ENCODE measurements at places on chromosomes 11 and 22. TPM values are rescaled to one million over a fixed set of nuclear protein-coding genes. Genes with fewer than 3 reads are reported as not detected.
A peak's percentile ranks its signal among the peaks of the same experiment; 100 is the strongest.

IRF7 gene
- 11.3 TPM for total RNA-seq

SUSD2 gene
- total RNA-seq: 3.3 TPM

YDJC gene
- total RNA-seq: 25.0 TPM

OR51B4 gene
- total RNA-seq: not detected

PITPNM1 gene
- 15.0 TPM for total RNA-seq

ARHGEF17 gene
- total RNA-seq: 141 TPM

F2 gene
- total RNA-seq: 0.42 TPM

DNA sequence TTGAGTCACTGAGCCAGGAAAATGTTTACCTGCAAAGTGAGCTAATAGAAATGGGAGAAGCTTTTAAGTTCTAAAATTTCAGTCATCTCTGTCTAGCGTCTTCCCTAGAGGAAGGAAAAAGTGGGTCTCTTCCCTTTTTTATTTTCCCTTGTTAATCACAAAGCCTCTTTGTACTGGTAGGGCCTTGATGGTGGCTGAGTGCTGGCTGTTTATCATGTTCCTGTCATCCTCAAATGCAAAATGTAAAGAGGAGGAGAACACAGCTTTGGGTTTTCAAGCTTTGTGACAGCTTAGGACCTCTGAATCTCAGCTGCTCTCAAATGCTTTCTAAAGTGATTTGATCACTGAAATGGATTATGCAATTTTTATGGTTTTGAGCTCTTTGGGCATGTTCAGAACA is 222.0 kb downstream of the TMEM135 start:
- H3K4me3 ChIP-seq: no peak overlapping the region
- no peaks in the 10 kb centered on the region for H3K36me3 ChIP-seq
- no peaks in the 10 kb centered on the region for H3K27me3 ChIP-seq
- H3K27ac ChIP-seq: no peak overlapping the region
- peaks cover 19% of the 10 kb centered on the region for H3K4me1 ChIP-seq
- DNase-seq: no peak

DNA sequence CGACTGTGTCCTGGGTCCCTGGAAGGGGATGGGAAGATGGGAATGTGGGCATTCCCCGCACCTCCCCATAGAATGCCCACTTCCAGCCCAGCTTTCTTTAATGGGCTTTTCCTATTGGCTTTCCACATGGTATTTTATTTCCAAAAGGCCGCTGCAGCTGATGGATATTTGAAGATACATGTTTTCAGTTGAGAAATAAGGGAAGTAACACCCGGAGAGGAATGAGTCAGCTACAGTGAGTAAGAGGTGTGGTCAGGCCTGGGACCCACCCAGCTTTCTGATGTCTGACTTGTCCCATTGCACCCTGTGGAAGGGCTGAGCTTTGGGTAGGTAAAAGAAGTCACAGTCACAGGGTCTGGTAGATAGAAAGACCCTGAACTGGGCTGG is 476.9 kb downstream of the MIAT start:
- no peak overlapping the region for H3K4me3 ChIP-seq
- no peaks in the 10 kb centered on the region for H3K36me3 ChIP-seq
- no peak overlapping the region for H3K27ac ChIP-seq
- H3K4me1 ChIP-seq: no peaks in the 10 kb centered on the region
- no peak for DNase-seq
- H3K27me3 ChIP-seq: no peaks in the 10 kb centered on the region

DNA sequence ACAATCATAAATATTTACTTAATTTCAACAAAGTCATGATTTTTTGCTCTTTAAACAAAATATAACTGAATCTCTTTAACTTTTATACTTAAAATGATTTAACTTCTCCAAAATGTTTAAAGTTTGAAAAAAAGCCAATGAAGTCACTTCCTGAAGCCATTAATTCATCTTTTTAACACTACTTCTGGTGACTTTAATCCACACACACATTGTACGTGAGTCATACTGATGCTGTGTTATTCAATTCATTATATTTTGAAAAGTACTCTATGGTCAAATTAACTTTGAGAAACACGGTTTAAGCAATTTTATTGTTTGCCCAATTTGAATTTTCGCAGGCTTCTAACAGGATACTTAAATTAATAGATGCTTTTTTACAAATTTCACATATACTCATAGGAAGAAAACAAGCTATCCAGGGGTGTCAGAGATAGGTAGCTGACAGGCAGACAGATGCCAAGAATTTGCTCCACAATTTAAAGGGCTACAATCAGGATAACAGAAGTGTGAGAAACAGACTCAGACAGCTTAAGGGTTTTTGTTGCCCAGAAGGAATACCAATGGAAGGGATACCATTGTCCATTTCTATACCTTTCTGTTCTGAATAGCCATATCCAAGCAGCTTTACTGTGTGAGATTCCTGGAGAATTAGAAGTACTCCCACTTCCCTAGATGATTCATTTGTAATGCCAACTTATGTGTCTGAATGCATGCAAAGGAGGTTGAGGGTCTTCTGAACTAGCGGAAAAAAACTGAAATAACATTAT is 118.4 kb downstream of the RBFOX2 start:
- peak overlapping the region; percentile 59 for H3K27ac ChIP-seq
- H3K4me3 ChIP-seq: no peak overlapping the region
- H3K4me1 ChIP-seq: peaks cover 44% of the 10 kb centered on the region
- no peaks in the 10 kb centered on the region for H3K36me3 ChIP-seq
- DNase-seq: no peak

- H3K4me1 ChIP-seq: peaks cover 21% of the 10 kb centered on the region
- H3K27me3 ChIP-seq: no peaks in the 10 kb centered on the region
- H3K4me3 ChIP-seq: no peak overlapping the region
- DNase-seq: no peak
Measured at GRCh38 chr22:32562401-32562800, 87.8 kb downstream of the FBXO7 start.

GRCh38 chr11:62241095-62241494 is 944 bp upstream of the SCGB1D2 start:
- DNase-seq: no peak
- no peaks in the 10 kb centered on the region for H3K4me1 ChIP-seq
- H3K27me3 ChIP-seq: no peaks in the 10 kb centered on the region
- no peak overlapping the region for H3K4me3 ChIP-seq
- no peak overlapping the region for H3K27ac ChIP-seq

DNA sequence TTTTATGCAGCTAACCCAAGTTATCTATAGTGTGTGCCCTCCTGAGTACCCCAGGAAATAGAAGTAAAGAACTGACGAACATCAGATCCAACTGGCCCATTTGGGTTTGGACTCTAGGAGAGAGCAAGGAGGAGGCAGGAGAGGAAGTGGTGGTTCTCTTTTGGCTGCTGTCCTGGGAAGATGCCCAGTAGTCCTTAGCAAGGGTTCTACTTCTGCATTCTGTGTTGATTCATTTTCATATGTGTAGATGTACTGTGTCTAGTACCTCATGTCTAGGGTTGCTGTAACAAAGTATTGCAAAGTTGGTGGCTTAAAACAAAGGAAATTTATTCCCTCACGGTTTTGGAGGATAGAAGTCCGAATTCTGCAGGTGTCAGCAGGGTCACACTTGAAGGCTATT is 6.6 kb upstream of the MMP27 start:
- DNase-seq: no peak
- H3K36me3 ChIP-seq: no peaks in the 10 kb centered on the region
- H3K27me3 ChIP-seq: no peaks in the 10 kb centered on the region
- no peak overlapping the region for H3K27ac ChIP-seq

GRCh38 chr11:125625630-125626287 is 796 bp downstream of the CHEK1 start:
- H3K27ac ChIP-seq: peak overlapping the region; percentile 90
- no peaks in the 10 kb centered on the region for H3K27me3 ChIP-seq
- peak; percentile 94 for DNase-seq
- H3K4me1 ChIP-seq: peaks cover 26% of the 10 kb centered on the region
- H3K36me3 ChIP-seq: peaks cover 13% of the 10 kb centered on the region
- peak overlapping the region; percentile 67 for H3K4me3 ChIP-seq

GRCh38 chr11:128291835-128292234 is 295.5 kb downstream of the ETS1 start:
- H3K27me3 ChIP-seq: no peaks in the 10 kb centered on the region
- no peak overlapping the region for H3K27ac ChIP-seq
- H3K4me1 ChIP-seq: peaks cover 35% of the 10 kb centered on the region
- no peak for DNase-seq
- no peaks in the 10 kb centered on the region for H3K36me3 ChIP-seq

- H3K27me3 ChIP-seq: no peaks in the 10 kb centered on the region
- H3K36me3 ChIP-seq: peaks cover 32% of the 10 kb centered on the region
- no peak overlapping the region for H3K27ac ChIP-seq
- peaks cover 21% of the 10 kb centered on the region for H3K4me1 ChIP-seq
- H3K4me3 ChIP-seq: no peak overlapping the region
Measured at GRCh38 chr11:130890039-130890745, 26.1 kb downstream of the SNX19 start.

DNA sequence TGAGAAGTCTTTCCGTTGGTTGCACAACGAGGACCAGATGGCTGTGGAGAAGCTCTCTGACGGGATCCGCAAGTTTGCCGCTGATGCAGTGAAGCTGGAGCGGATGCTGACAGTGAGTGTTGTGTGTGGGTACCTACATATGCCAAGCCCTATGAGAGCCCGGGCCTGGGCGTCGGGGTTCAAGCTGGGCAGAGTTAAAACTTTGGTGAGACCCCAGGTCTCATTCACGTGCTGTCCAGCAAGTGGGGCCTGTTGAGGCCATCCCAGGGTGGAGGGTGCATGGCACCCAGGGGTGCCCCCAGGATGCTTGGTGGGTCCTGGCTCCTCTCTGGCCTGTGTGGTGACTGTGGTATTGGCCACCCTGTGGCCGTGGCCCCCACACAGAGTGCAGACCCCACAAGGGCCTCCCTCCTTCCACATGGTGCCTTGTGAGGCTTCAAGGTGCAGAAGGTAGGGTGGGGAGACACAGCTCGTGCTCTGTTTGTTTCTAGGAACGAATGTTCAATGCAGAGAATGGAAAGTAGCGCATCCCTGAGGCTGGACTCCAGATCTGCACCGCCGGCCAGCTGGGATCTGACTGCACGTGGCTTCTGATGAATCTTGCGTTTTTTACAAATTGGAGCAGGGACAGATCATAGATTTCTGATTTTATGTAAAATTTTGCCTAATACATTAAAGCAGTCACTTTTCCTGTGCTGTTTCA is 12.8 kb downstream of the GATD1 start:
- no peak overlapping the region for H3K27ac ChIP-seq
- peaks cover 43% of the 10 kb centered on the region for H3K36me3 ChIP-seq
- H3K27me3 ChIP-seq: no peaks in the 10 kb centered on the region
- H3K4me1 ChIP-seq: no peaks in the 10 kb centered on the region

DNA sequence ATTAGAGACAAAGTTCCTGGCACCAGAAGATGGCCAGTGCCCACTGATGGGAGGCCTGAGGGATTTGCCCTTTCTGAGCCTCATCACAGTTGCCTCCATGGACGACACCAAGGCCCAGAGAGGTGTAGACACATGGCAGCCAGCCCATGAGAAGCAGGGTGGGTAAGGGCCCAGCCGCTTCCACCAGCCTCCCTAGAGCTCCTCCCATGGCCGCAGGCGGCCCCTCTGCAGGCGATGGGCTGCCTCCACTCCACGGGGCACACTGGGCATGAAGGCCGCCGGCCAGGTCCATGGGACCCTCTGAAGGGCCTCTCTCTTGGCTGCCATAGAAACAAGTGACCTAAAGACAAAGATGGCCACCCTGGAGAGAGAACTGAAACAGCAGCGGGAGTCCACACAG is 14.5 kb downstream of the CCDC157 start:
- H3K4me1 ChIP-seq: no peaks in the 10 kb centered on the region
- no peaks in the 10 kb centered on the region for H3K27me3 ChIP-seq
- no peak overlapping the region for H3K27ac ChIP-seq
- H3K4me3 ChIP-seq: no peak overlapping the region
- no peaks in the 10 kb centered on the region for H3K36me3 ChIP-seq

DNA sequence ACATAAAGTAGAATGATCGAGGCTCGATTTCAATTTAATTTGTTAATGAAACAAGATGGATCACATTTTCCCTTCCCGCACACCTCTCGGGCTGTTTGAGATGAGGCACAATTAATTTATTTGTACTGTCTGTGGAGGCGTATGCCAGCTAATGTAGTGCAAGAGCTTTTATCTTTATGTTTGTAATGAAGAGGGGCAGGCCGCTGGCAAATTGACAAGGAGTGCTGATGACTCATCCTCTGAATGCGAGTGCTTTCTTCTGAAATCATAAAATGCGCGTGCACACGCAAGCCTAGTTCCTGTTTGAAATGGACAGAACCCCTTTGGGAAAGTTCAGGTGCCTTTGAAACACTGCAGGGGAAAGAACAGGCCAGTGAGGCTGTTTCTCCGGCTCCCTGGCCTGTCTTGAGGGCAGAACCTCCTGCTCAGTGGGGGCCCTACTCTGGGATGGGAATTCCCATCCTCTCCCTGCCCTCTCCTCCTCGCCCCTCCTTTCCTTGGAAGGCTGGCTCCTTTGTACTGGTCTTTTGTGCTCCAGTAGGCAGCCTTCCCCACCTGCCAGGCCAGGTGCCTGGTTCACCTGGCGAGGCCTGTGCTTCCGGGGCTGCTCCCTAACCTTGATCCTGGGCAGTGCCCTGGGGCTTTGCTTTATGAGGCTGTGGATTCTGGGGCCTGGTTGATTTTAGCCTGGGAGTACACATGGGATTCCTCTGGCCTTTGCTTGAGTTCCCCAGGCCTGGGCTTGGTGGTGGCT is 50.3 kb downstream of the TEAD1 start:
- no peaks in the 10 kb centered on the region for H3K27me3 ChIP-seq
- H3K27ac ChIP-seq: peak overlapping the region; percentile 56
- H3K4me3 ChIP-seq: no peak overlapping the region
- no peaks in the 10 kb centered on the region for H3K36me3 ChIP-seq

GRCh38 chr11:109730669-109731068 is 308.7 kb downstream of the C11orf87 start:
- peaks cover 6% of the 10 kb centered on the region for H3K4me1 ChIP-seq
- H3K36me3 ChIP-seq: no peaks in the 10 kb centered on the region
- no peaks in the 10 kb centered on the region for H3K27me3 ChIP-seq
- no peak overlapping the region for H3K27ac ChIP-seq

GRCh38 chr22:22928666-22929380 is 41.2 kb downstream of the IGLL5 start:
- H3K27ac ChIP-seq: no peak overlapping the region
- no peaks in the 10 kb centered on the region for H3K4me1 ChIP-seq
- H3K4me3 ChIP-seq: no peak overlapping the region

GRCh38 chr11:58637371-58637770 is 14.9 kb downstream of the CNTF start:
- no peak overlapping the region for H3K4me3 ChIP-seq
- H3K27me3 ChIP-seq: no peaks in the 10 kb centered on the region
- peaks cover 15% of the 10 kb centered on the region for H3K4me1 ChIP-seq
- H3K27ac ChIP-seq: no peak overlapping the region
- H3K36me3 ChIP-seq: no peaks in the 10 kb centered on the region

DNA sequence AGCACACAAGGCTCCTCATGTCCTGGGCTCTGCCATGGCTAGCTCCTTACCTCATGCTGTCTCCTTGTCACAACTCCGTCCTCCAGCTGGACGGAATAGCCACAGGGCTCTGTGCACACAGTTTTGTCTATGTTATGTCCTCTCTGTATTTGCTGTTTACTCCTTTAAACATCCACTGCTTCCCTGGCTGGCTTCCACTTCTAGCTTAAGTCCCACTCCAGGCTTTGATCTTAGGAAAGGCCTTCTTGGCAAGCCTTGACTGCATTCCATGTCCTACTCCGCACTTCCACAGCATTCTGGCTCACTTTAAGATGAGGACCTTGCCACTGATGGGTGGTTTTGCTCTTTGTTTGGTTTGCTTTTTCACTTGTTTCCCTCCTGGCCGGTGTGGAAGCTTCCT is 22.9 kb upstream of the ROBO3 start:
- peaks cover 15% of the 10 kb centered on the region for H3K27me3 ChIP-seq
- DNase-seq: no peak
- peaks cover 24% of the 10 kb centered on the region for H3K4me1 ChIP-seq
- no peak overlapping the region for H3K4me3 ChIP-seq
- H3K27ac ChIP-seq: no peak overlapping the region

GRCh38 chr11:15843309-15843872 is 513.0 kb downstream of the SOX6 start:
- H3K27me3 ChIP-seq: no peaks in the 10 kb centered on the region
- no peak overlapping the region for H3K27ac ChIP-seq
- DNase-seq: no peak
- H3K4me3 ChIP-seq: no peak overlapping the region
